CD4-positive, alpha-beta T cell treated with Interferon gamma for 1 hour (primary cell): ENCODE measurements at places on chromosomes 2 and 18.

GRCh38 chr2:240989451-240990265 lies 8.8 kb upstream of the SNED1 start:
- DNase-seq = no peak

DNA sequence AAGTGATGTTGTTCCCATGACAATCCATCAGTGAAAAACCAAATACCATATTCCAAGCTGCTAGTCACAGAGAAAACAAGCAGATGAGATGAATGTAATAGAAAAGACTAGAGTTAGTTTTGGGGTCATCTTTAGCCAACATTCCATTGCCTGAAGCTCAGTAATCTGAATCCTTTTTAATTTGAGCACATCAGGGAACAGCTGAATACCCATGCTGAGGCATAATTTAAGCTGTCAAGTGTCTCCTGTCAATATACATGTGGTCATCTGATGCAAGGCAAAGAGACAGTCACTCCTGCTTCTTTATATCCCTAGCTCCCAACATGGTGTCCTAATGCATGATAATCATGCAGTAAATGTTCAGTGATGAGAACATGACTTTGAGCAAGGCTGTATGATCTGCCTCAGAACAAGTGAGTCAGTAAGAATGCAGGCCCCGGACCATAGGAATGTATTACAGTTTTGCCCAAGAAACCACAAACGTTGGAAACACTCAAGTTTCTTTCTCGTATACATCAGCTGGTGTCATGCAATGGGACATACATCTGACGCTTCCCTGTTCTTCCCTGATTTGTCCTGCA lies 48.0 kb downstream of the CDK15 start:
- no peak for DNase-seq

GRCh38 chr2:162072976-162073887 lies 783 bp downstream of the DPP4 start:
- peak; percentile 11 for DNase-seq

GRCh38 chr2:120991441-120991840 lies 255.8 kb downstream of the GLI2 start:
- no peak for DNase-seq

- DNase-seq = no peak
These were observed 144.3 kb upstream of the SMAD7 start for GRCh38 chr18:49094979-49095632.

DNA sequence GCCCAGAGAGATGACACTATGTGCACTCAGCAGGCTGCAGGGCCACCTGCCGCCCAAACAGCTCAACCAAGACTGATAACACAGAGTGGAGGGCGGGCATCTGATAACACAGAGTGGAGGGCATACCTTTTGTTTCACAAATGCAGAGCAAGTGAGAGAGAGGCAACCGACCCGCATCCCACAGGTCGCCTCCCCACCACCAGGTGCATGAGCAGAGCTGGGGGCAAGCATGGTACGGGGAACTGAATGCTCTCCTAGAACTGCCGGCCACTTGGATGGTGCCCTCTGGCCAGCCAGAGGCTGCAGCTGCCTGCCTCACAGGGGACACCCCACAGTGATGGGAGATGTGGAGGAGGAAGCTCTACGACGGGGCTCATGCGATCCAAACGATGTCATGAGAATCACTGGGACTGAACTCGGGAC lies 49.5 kb downstream of the ANO7 start:
- no peak for DNase-seq

- no peak for DNase-seq
These were observed 4.6 kb downstream of the NEU2 start for GRCh38 chr2:233037078-233037477.

DNA sequence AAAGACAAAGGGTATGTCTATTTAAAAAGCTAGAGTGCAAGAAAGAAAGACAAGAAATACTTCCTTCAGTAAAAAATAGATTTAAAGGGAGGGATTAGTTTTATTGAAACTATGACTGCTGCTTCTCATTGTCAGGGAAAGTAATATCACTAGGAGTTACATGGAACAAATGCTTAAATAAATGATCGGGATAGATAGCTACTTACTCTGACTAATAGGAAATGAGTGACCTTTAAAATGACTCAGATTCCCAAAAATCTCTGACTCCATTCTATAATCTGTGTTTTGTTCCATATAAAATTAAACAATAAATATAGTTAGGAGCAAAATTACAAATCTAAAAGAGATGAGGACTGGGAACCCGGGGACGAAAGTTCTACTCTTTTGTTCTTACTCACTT lies 669.3 kb downstream of the NR4A2 start:
- DNase-seq = no peak

GRCh38 chr2:168137510-168138180 lies 109.8 kb downstream of the STK39 start:
- no peak for DNase-seq

DNA sequence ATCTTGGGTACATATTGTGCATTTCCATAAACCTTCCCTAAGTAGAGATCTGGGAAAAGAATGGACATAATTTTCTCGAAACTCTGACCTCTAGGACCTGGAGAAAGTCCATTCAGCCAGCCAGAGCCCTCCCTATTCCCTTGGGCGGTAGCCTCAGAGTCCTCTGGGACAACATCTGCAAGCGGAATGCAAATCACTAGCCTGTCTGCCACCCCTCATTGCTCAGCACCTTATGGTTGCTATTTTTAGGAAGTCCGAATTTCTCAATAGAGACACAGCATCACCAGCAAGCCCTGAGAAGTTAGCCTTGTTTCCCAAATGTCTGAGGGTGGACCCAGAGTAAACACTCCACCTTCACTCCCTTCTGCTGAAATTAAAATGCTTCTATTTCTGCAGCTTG lies 17.6 kb upstream of the CD28 start:
- peak; percentile 3 for DNase-seq

DNA sequence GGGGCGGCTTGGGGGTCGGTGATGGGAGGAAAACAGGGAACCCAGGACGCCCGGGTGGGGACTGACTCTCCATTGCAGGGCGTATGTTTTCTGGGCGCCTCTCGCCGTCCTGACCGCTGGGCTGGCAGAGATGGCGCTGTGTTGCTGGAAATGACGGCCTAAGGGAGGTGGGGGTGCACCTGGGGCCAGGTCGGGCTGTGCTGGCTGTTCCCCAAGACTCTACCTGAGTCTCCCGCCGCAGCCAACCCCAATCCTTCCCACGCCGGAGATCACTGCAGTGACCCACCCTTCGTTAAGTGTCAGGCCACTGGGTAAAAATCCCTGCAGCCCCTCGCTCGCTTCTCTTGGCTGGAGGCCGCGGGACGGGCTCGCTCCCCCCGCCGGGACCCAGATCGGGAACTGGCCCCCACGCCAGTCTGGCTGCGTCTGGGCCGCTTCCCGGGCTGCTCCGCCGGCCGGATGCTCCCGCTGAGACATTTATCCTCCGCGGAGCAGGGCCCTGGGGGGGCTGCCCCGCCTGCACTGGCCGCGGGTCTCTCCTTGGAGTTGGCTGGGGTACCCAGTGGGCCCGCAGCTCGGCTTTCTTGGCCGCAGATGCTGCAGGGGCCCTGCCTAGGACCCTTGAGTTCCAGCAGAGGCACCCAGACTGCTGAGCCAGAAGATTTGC lies 7.8 kb upstream of the ARMC9 start:
- no peak for DNase-seq

DNA sequence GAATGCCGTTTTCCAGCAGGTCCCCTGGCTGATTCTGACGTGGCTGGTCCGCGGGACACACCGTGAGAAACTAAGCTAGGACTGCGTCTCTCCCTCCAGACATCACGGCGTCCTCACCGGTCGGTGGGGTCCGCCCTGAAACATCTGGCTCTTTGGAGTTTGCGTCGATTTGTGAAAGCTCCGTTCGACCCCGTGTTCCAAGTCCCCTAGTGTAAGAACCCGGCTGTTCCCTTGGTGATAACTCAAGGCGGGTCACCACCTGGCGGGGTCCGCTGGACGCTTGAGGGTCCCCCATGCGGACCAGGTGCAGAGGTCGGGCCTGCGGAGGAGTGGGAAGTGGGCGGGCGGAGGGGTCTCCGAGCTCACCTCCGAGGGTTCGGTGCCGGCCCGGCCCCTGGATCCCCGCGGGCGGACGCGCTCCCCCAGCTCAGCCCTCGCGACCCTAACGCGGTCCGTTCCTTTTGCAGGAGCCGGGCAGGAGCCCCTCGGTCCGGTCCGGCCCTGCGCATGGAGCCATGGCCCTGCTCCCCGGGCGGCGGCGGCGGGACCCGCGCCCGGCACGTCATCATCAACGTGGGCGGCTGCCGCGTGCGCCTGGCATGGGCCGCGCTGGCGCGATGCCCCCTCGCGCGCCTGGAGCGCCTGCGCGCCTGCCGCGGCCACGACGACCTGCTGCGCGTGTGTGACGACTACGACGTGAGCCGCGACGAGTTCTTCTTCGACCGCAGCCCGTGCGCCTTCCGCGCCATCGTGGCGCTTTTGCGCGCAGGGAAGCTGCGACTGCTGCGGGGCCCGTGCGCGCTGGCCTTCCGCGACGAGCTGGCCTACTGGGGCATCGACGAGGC lies 65.6 kb downstream of the KCNG2 start:
- no peak for DNase-seq

DNA sequence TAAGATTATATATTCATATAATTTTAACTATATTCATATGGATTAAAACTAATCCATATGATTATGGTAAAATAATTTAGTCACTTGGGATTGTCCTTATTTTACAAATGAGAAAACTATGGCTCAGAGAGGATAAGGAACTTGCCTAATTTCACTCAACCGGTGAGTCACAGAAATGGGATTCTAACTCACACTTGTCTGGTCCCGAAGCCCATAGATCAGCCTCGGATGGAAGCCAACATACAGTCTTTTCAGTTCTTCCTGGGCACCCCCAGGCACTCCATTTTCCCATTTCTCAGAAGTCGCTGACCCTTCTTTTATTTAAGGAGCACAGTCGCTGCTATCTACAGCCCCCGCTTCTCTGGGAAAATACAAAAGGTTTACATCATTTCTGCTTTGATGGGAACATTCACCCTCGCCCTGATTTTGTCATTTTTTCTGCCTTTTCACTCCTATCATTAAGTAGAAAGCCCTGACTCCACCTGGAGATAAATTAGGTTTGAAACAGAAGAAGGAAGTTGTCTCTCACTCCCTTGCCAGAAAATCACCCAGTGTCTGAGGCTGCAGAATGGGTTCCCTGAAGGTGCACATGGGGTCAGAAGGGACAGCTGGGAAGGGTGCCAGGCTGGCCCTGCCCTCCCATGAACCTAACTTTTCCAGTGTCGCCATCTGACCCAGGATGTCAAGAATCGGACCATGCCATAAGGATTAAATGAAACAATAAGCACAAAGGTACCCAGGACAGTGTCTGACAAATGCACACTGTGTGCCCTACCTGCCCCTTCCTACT lies 36.6 kb downstream of the CYP1B1 start:
- DNase-seq = no peak

GRCh38 chr2:178829299-178829960 lies 22.2 kb upstream of the TTN start:
- no peak for DNase-seq

- no peak for DNase-seq
These were observed 28.9 kb downstream of the EIPR1 start for GRCh38 chr2:3348767-3349166.

- no peak for DNase-seq
These were observed 77.9 kb upstream of the DOCK10 start for GRCh38 chr2:225120186-225120585.

DNA sequence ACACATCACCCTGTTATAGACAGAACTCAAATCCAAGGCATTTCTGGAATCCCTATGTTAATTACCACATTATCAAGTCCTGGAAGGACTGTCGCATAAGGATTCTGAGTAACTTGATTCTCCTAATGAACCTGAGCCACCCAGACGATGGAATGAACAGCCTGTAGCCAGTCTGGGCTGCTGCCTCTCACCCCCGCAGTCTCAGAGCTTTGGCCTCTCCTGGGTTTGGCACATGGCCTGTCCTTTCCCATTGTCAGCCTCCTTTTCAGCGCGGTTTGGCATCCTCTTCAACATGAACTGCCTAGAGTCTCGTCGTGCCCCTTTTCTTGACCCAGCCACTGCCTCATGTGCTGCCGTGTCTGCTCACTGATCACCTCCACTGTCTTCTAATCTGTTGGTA lies 147.6 kb downstream of the SLC8A1 start:
- no peak for DNase-seq

- DNase-seq = no peak
These were observed 378.4 kb upstream of the PIK3C3 start for GRCh38 chr18:41576643-41577042.

GRCh38 chr2:24163186-24163585 lies 11.7 kb upstream of the FAM228A start:
- no peak for DNase-seq

DNA sequence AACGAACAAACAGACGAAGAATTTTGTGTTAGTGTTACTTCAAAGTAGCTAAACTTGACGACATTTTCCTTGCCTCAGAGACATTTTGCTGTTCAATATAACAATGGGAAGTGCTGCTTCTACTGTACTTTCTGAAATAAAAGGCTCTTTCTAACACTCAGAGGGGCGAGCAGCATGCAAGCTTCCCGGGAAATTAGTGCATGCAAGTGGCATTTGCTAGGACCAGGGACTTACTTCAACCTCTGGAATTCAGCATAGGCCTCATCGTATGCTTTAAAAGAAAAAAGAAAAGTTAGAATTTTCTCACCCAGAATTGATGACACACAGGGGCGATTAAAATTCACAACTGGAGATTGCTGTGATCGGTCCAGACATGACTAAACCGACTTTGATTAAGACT lies 62.5 kb upstream of the LPIN2 start:
- no peak for DNase-seq

DNA sequence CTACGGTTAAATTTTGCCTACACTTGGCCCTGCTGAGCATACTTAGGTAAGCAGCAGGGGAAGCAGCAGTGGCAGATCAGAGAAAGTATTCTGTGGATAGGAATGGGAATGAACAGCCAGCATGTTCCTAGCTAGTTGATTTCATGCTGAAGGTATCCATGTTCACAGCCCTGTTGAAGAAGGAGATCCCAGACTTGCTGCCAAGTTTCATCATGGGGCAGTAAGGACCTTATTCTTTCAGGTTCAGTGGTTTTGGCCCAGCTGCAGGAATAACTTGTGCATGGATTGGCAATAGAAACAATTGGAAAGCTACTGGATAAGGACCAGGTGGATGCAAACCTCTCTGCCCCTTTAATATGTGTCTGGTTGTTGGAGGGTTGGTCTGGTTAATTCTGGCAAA lies 98.2 kb upstream of the TMEM178A start:
- DNase-seq = no peak

GRCh38 chr2:101614127-101614759 lies 83.3 kb upstream of the MAP4K4 start:
- no peak for DNase-seq

DNA sequence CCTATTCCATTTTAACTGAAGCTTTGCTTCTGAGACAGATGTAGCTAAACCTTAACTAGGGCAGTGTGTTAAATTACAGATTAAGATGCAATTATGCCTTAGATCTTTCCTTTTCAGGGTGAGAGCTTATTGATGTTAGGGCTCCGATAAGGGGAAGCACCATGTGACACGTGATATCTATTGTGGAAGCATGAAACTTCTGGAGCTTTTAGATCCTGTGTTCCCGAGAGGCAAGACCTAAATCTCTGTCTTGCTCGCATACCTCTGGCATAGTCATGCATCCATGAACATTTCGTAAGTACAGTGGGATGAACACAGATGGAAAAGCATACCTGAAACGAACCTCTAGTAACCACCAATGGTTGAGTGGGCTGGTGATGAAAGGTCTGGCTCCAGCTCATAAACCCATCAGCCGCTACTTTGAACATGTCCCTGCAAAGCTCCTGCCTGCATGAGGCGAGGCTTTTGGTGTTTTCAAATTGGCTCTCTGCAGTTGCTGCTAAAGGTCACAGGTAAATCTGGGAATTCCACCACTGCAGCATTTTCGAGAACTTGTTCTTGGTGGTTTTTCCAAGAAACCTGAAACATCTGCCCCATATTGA lies 3.7 kb upstream of the NRP2 start:
- DNase-seq = no peak
